ENCODE measurements at places on chromosomes 7 and 10. TPM values are rescaled to one million over a fixed set of nuclear protein-coding genes. Genes with fewer than 3 reads are reported as not detected.

KIAA1549 gene
- total RNA-seq, result 1.0 TPM

PNLIPRP3 gene
- not detected for total RNA-seq

CFAP46 gene
- total RNA-seq, result 3.9 TPM

AKR1C8 gene
- total RNA-seq, result not detected

AOAH gene
- total RNA-seq, result not detected

ZNF518A gene
- total RNA-seq, result 5.7 TPM

ASAH2 gene
- total RNA-seq, result 1.3 TPM

EMX2 gene
- not detected for total RNA-seq

SHTN1 gene
- total RNA-seq, result 0.74 TPM

LBX1 gene
- total RNA-seq, result under 0.01 TPM

SERPINE1 gene
- 1,155 TPM for total RNA-seq

LIPN gene
- not detected for total RNA-seq

KEL gene
- total RNA-seq, result under 0.01 TPM

PRRT4 gene
- total RNA-seq, result 0.17 TPM

C10orf53 gene
- total RNA-seq, result not detected

TMEM178B gene
- under 0.01 TPM for total RNA-seq

ZNF479 gene
- not detected for total RNA-seq

HPSE2 gene
- not detected for total RNA-seq

SLC13A1 gene
- total RNA-seq, result not detected

TMEM176A gene
- 0.15 TPM for total RNA-seq

OR2A1 gene
- total RNA-seq, result under 0.01 TPM

OR2A12 gene
- not detected for total RNA-seq

NRG3 gene
- not detected for total RNA-seq

SPDYE9 gene
- not detected for total RNA-seq

FXYD4 gene
- not detected for total RNA-seq

SPDYE11 gene
- total RNA-seq, result not detected

PDLIM1 gene
- total RNA-seq, result 24.2 TPM

MCM10 gene
- 14.6 TPM for total RNA-seq

MCMBP gene
- total RNA-seq, result 52.6 TPM

PCLO gene
- 0.17 TPM for total RNA-seq

MYH16 gene
- under 0.01 TPM for total RNA-seq

CNPY1 gene
- not detected for total RNA-seq

CADPS2 gene
- total RNA-seq, result 5.7 TPM

KCNIP2 gene
- 0.17 TPM for total RNA-seq

SP8 gene
- total RNA-seq, result not detected

BLNK gene
- 0.50 TPM for total RNA-seq

PPA1 gene
- total RNA-seq, result 167 TPM
